ENCODE measurements at places on chromosomes 7 and 10.

DNA sequence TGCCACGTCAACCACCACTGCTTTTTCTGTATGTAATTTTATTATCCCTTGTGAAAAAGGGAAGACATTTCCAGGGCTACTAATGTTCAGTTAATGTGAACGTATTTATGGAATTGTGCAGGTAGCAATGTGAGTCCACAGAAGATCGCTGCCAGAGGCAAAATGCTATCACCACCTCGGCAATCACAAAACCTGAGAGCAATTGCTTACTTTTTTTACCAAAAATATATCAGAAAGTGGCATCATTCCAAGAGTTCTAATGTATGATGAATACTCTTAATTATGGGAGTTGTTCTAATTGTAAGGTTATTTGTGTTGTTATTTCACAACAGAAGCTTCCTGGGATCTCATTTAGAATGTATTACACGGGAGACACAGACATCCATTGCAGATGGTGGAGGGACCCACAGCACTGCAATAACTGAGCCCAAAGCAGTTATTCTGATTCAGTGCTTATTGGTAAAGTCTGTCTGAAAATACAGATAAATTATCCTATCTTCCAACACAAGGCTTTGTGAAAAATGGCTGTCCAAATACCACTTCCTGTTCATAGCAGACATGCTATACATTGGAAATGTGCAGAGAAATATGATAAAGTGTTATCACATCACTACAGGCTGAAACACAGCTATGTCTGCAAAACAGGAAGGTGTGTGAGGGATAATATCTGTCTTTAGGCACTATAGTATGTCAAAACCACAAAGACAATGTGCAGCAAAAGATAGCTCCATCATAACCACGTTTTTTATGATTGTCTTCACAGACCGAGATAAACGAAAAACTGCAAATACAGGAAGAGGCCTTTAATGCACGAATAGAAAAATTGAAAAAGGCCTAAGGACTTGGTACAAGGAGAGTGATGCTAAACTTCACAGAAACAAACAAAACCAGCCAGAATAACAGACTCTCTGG, 102.7 kb downstream of the CABCOCO1 start:
- H3K27ac ChIP-seq, result no peak overlapping the region
- no peak for DNase-seq

- H3K4me3 ChIP-seq, result no peak overlapping the region
- peaks cover 13% of the 10 kb centered on the region for H3K4me1 ChIP-seq
Measured at GRCh38 chr7:29142021-29142727, 4.2 kb downstream of the CPVL start.

DNA sequence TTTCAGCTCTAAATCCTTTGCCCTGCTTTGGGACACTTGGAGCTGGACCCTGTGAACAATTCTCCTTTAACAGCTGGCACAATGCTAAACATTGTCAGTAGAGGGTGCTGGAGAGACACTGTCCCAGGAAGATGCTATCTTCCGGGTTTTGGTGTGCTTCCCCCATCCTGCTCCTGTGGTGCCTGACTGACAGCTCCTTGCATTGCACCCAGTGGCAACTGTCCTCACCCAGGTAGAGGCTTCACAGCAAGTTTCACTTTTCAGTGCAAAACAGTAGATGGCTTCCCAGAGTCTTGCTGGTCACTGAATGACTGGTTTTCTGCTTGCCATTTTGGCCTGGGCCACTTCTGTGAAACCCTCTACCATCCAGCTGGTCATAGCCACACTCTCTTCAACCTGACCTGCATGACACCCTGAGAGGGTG, 77.3 kb downstream of the CDC14C start:
- H3K27me3 ChIP-seq, result no peaks in the 10 kb centered on the region
- no peak overlapping the region for H3K27ac ChIP-seq
- no peak overlapping the region for H3K4me3 ChIP-seq
- no peaks in the 10 kb centered on the region for H3K36me3 ChIP-seq

DNA sequence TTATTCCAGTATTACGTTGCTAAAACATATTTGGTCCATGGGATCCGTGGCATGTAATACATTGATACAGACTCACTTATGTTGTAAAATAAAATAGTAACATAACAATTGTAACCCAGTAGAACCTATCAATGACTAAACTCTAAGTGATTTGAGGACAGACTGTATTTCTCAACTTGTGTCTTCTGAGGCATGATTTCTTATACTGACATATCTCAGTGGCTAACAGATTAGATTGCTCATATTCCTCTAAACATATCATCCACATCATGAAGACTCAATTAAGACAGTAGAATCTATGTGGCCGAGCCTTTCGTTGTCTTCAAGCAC, 72.3 kb downstream of the CREB5 start:
- no peak overlapping the region for H3K27ac ChIP-seq
- no peak for DNase-seq
- no peaks in the 10 kb centered on the region for H3K27me3 ChIP-seq
- peaks cover 8% of the 10 kb centered on the region for H3K4me1 ChIP-seq
- H3K36me3 ChIP-seq, result no peaks in the 10 kb centered on the region

- H3K4me3 ChIP-seq, result no peak overlapping the region
- no peaks in the 10 kb centered on the region for H3K4me1 ChIP-seq
- no peak for DNase-seq
- H3K27me3 ChIP-seq, result no peaks in the 10 kb centered on the region
Measured at GRCh38 chr7:135584362-135585353, 26.9 kb downstream of the NUP205 start.

DNA sequence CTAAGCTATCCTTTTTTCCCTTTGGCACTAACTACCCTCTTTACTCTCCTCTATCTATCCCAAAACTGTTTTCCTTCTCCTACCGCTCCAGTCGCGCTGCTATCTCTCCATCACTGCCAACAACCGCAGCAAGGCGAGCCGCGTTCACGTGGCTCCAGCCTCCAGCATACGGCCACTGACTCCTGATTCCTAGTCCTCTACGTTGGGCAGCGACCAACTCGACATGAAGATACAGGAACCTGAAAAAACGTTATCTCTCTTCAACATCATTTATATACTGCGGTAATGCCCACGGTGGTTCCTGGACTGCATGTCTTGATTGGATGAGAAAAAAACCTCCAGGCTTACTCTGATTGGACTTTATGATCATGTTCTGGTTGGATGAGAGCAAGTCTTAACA, 129.5 kb downstream of the ZNF716 start:
- H3K36me3 ChIP-seq, result peaks cover 2% of the 10 kb centered on the region
- H3K27me3 ChIP-seq, result no peaks in the 10 kb centered on the region
- no peaks in the 10 kb centered on the region for H3K4me1 ChIP-seq
- DNase-seq, result no peak
- no peak overlapping the region for H3K4me3 ChIP-seq
- no peak overlapping the region for H3K27ac ChIP-seq

DNA sequence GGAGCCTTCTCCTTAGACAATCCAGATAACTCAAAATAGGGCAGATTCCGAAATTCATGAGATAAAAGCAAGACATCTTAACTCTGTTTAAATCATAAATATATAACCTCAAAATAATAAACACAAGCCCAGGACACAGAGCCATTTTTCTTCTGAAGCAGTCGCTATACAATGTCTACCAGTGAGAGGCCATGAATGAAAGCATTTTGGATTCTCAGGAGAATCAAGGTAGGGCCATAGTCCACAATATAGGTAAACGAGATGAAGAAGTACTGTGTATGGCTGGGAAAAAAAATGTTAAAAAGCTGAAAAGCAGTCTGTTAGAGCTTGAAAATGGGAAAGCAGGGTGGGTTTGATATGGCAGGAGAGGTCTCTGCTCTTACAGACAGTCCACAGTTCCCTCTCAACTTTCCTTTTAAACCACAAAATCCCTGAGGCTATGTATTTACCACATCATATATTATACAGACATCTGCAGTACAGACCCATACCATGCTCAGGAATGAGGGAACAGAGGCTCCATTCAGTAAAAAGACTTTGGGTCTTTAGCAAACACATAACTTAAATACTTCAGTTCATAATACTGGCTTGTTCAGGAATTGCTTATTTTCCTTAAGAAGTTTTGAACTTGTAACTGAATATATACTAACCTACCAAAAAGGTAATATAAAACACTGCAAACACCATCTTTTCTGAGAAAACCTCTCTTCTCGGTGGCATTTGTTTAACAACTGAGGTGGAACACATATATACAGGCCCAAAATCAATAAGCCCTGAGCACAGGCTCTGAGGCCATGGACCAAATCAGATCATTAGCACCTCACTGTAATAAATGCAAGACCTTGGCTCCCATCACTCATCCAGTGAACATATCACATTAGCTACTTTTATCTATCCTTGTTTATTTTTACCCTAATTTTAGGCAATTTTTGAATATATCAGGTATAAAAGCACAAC, 109.3 kb downstream of the SORBS1 start:
- peaks cover 16% of the 10 kb centered on the region for H3K27me3 ChIP-seq
- H3K4me3 ChIP-seq, result no peak overlapping the region
- no peak for DNase-seq
- no peaks in the 10 kb centered on the region for H3K36me3 ChIP-seq
- H3K27ac ChIP-seq, result no peak overlapping the region
- H3K4me1 ChIP-seq, result no peaks in the 10 kb centered on the region

- DNase-seq, result no peak
- H3K4me1 ChIP-seq, result no peaks in the 10 kb centered on the region
- no peak overlapping the region for H3K27ac ChIP-seq
- H3K4me3 ChIP-seq, result no peak overlapping the region
- no peaks in the 10 kb centered on the region for H3K27me3 ChIP-seq
- no peaks in the 10 kb centered on the region for H3K36me3 ChIP-seq
Measured at GRCh38 chr10:61404751-61405150, 48.4 kb downstream of the TMEM26 start.

- peaks cover 87% of the 10 kb centered on the region for H3K27me3 ChIP-seq
- peaks cover 3% of the 10 kb centered on the region for H3K36me3 ChIP-seq
- H3K4me3 ChIP-seq, result peak overlapping the region; percentile 4
Measured at GRCh38 chr10:100747456-100748230, 2.3 kb downstream of the PAX2 start.

DNA sequence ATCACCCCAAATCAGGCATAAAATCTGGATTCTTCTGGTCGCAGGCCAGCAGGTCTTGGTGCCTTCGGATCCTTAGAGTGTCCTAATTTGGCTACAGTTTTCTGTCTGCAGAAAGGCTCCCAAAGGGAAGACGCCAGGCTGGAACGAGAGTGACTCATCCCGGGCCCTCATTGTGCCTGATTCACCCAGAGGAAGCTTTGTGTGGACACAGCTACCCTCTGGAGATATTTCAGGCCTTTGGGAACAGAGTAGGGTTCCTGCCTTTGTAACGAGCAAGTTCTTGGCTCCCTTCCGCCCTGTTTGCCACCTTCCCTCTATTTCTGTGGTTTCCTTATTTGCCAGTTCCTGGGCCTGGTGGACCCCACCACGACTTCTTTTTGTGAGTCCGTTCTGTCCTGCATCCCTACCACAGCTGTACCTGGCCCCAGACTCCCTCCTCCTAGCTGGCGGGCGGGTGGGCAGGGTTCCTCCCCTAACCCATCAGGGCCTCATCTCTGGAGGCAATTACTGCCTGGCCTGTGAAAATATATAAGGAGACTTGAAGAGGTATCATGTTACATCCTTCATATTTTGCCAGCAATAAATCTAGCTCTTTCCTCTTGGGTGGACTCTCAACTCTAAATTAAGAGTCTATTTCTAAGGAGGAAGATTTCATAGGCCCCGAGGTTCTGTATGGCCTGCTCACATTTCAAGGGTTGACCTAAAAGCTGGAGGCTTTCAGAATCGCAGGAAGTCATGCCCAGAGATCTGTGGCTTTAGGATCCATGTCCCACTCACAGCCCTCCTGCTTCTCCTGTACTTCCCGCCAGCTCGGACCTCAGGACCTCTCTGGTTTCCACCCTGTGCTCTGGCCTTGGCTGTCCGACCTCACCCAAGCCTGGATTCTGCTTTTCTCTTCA, 219.2 kb upstream of the ZNF32 start:
- no peaks in the 10 kb centered on the region for H3K27me3 ChIP-seq
- no peak for DNase-seq
- no peak overlapping the region for H3K4me3 ChIP-seq
- no peak overlapping the region for H3K27ac ChIP-seq
- H3K4me1 ChIP-seq, result no peaks in the 10 kb centered on the region

- no peaks in the 10 kb centered on the region for H3K36me3 ChIP-seq
- no peak for DNase-seq
- no peaks in the 10 kb centered on the region for H3K27me3 ChIP-seq
- no peak overlapping the region for H3K27ac ChIP-seq
Measured at GRCh38 chr10:34494012-34494411, 321.1 kb downstream of the PARD3 start.

GRCh38 chr10:73248259-73248724, 1.2 kb upstream of the DNAJC9 start:
- H3K27me3 ChIP-seq, result no peaks in the 10 kb centered on the region
- H3K27ac ChIP-seq, result peak overlapping the region; percentile 62

GRCh38 chr7:100641860-100642533, 645 bp upstream of the TFR2 start:
- H3K27ac ChIP-seq, result no peak overlapping the region
- DNase-seq, result no peak
- H3K4me1 ChIP-seq, result peaks cover 6% of the 10 kb centered on the region

DNA sequence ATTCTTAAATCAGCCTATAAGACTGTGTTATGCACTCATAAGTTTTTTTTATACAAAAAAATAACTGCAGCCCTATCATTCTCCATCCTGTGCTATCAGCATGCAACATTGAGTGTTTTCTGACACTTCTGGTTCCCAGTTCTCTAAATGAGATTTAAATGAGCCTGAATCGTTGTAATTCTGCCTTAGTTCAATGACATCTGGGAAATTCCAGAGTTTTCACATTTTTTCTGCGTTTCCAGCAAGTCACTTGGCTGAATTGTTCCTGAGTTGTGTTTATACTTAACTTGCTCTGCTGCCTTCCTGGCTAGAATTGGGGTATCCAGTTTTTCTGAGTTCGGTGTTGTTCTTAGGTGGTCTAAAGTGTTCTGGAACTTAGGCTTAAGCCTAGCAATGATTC, 636.1 kb upstream of the FZD8 start:
- no peak for DNase-seq
- H3K27me3 ChIP-seq, result no peaks in the 10 kb centered on the region
- H3K4me3 ChIP-seq, result no peak overlapping the region
- no peaks in the 10 kb centered on the region for H3K36me3 ChIP-seq
- no peak overlapping the region for H3K27ac ChIP-seq

GRCh38 chr10:4533621-4534020, 292.4 kb upstream of the AKR1E2 start:
- H3K27ac ChIP-seq, result no peak overlapping the region
- H3K27me3 ChIP-seq, result peaks cover 12% of the 10 kb centered on the region
- no peak for DNase-seq
- H3K4me3 ChIP-seq, result no peak overlapping the region
- H3K4me1 ChIP-seq, result no peaks in the 10 kb centered on the region
- H3K36me3 ChIP-seq, result peaks cover 3% of the 10 kb centered on the region

DNA sequence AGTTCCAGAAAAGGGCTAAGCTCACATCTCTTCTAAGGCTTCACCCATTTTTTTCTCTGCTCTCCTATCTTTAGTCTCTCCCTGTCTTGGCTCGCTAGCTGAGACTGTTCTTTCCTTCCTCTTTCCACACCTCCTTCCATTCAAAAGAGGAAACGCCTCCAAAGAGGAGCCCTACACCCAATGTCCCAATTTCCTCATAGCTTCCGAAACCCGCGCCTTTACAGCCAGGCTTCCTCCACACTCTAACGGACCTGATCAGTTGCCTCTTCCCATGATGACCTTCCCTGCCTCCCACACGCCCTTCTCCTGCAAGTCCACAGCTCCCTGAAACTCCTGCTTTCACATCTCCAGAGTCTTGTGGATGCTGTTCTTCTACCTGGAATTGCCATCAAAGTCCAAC, 71.7 kb downstream of the COBL start:
- no peak overlapping the region for H3K27ac ChIP-seq
- H3K36me3 ChIP-seq, result no peaks in the 10 kb centered on the region
- H3K4me3 ChIP-seq, result no peak overlapping the region
- H3K27me3 ChIP-seq, result peaks cover 7% of the 10 kb centered on the region
- no peak for DNase-seq

- no peaks in the 10 kb centered on the region for H3K36me3 ChIP-seq
- no peak for DNase-seq
- H3K4me3 ChIP-seq, result no peak overlapping the region
- H3K27me3 ChIP-seq, result peaks cover 32% of the 10 kb centered on the region
- no peaks in the 10 kb centered on the region for H3K4me1 ChIP-seq
- H3K27ac ChIP-seq, result no peak overlapping the region
Measured at GRCh38 chr10:128540781-128541761, 414.8 kb upstream of the MKI67 start.

All from stimulated activated naive B cell treated with anti-CD40 and anti-IgM and Interleukin-4, amounts not matched to agents 10 μg/mL and 1 μg/mL and 100 μg/mL, for 72 hours (primary cell).